ENCODE measurements at places on chromosomes 5 and 9.

DNA sequence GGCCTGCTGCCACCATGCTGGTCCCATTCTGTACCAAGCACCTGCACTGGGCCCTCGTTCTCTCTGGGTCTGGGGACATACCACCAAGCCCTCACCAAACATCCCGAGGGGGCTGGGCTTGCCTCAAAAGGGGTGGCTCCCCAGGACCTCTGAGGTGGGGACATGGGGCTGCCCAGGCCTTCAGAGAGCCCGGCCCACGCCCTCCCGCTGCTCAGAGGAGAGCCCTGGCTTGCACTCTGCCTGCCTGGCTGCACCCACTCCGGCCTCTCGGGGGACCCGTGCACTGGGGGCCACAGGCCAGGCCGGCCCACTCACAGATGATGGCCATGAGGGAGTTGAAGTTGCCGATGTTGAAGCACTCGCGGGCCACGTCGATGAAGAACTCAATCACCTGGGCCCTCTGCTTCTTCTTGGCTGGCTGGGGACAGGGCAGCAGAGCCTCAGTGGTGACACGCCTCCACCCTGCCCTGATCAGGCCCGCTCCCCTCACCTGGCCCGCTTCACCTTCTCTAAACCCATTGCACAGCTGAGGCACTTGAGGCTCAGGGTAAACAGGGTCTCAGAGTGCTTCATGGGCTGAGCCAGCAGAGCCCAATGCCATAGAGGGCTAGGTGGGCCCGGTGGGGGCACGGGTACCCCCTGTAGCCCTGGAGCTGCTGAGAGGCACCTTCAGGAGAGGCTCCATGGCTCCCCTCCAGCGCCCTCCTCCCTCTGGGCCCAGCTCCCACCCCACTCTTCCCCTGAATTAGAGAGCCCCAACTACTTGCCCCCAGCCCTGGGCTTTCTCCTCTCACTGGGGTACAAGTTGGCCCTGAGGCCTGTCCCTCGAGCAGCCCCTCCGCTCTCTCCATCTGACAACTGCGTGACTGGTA lies 47.7 kb upstream of the RNF130 start:
- no peak for DNase-seq

DNA sequence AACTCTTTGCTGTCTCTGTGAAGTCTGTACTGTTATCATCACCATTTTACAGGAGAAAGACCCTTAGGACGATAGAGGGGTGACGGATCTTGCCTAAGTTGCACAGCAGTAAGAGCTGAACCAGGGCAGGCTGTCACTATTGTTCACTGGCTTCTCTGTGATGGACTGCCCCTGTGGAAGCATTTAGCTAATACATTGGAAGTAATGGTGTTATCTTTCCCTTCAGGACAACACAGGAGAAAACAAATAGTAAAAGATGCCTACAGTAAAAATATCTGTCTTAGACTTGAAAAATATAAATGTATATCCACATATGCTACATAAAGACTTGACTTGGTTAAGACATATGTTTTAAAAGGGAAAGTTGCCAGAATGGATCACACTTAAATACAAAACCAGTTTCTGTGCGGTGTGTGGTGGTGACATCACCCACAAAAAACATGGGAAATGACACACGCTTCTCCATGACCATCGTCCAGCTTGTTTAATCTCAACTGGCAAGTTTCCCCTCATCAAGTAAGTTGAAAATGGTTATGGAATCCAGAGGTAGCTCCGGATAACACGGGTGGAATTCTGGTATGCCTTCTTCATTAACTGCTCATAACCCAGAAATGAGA lies 351.8 kb downstream of the EBF1 start:
- DNase-seq: no peak

GRCh38 chr9:131873891-131874440 lies 134.1 kb upstream of the RAPGEF1 start:
- DNase-seq: no peak

DNA sequence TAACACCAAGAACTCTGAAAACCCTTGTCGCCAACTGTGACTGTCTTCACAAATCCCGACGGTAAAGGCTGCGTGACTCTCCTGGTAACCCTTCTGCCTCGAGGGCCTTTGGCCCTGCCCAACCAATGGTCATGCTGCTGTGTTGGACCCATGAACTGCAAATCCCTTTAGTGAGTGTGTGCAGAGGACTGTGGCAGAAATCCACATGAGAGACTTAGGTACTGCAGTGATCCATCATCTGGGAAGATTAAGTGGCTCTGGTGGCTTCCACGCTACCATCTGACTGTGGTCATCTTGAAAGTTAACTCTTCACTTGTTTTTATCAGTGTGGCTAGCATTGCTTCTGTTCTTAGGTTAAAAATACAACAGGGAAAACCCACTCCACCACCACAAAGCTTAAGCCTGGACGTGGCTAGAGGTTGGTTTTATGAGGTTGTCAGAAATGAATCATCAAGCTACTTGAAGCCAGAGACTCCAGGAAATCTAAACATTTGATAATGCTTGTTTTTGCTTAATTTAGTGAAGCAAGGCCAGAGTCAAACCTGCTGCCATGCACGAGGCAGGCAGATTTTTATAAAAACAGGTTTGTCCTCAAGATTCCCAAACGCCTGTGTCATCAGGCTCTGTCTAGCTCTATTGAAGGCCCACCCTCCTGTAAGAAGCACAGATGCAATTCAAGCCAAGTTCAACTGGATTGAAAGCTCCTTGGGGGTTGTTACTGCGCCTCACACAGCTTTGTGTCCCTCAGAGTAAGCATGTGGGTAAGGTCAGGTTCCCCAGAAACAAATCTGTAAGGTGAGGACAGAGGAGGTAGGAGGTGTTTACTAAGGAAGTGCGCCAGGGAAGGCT lies 52.7 kb upstream of the ERCC6L2 start:
- no peak for DNase-seq

GRCh38 chr9:136983656-136984314 lies 992 bp downstream of the LCNL1 start:
- DNase-seq: no peak

DNA sequence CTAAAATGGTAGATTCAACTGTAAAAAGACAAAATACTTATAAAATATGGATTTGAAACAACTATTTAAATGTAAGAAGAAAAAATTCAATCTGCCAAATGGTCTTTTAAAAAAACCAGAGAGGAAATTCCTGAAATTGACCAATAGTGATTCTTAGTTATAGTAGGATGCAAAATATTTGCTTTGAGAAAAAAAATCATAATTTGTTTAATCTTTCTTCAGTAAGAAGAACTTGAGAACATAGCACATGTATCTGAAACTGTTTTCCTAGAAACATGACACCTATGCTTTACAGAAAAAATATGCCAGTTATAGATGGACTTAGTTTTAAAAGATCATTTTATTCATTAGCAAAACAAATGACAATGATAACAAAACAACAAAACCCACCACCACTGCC lies 186.9 kb upstream of the CD180 start:
- DNase-seq: no peak

GRCh38 chr5:36462295-36463021 lies 143.9 kb upstream of the SLC1A3 start:
- no peak for DNase-seq

DNA sequence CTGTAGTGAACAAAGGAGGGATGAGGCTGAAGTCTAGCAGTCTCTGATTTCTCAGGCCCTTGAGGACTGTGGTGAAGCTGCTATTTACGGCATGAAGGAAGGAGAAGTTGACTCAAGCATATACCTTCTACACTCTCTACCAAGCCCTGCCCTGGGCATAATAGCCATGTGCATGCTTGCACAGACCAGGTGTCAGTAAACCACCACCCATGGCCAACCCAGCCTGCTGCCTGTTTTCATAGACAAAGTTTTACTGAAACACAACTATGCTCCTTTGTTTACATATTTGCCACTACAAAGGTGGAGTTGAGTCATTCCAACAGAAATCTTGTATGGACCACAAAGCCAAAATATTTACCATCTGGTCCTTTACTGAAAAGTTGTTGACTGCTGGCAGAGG lies 126.9 kb downstream of the PAPPA start:
- no peak for DNase-seq

DNA sequence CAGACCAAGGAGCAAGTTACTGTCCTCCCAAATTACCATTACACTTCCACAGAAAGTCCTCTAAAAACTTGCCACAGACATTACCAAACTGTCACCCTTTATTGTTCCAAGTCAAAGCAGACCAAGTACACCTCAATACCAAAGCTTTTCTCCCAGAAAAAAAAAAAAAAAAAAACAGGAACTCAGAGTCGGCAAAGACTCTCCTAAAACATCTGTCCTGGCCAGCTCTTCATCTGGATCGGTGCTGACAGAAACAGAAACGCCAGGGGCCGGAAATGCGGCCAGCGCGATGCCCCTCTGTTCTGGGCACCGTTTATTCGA lies 718 bp downstream of the DEPDC1B start:
- no peak for DNase-seq

DNA sequence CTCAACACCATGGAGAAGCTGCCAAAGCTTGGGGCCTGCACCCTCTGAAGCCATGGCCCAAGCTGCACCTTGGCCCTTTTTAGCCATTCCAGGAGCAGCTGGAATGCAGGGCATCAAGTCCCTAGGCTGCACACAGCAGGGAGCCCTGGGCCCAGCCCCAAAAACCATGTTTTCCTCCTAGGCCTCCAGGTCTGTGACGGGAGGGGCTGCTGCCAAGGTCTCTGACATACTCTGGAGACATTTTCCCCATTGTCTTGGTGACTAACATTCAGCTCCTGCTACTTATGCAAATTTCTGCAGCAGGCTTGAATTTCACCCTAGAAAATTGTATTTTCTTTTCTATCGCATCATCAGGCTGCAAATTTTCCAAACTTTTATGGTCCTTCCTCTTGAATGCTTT lies 64.6 kb downstream of the ELOVL7 start:
- DNase-seq: no peak

GRCh38 chr5:31365776-31366175 lies 166.1 kb downstream of the DROSHA start:
- DNase-seq: no peak

DNA sequence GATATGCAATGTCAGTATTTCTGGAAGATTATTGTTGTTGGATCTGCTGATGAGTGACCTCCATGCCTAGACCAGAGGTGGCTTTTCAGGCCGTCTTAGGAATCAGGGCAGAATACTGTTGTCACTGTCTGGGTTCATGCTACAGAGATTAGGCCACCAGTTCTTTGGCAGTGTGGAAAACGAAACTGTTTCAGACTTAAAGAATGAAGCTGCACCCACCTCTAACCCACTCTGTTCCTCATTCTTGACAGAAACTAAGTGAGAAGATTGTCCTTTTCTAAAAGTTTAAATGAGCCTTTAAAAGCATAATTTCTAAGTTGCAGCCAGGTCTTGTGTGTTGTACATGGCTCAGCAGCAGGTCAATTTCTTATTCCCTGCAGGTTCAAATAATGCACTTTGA lies 444.3 kb downstream of the ENC1 start:
- DNase-seq: no peak

DNA sequence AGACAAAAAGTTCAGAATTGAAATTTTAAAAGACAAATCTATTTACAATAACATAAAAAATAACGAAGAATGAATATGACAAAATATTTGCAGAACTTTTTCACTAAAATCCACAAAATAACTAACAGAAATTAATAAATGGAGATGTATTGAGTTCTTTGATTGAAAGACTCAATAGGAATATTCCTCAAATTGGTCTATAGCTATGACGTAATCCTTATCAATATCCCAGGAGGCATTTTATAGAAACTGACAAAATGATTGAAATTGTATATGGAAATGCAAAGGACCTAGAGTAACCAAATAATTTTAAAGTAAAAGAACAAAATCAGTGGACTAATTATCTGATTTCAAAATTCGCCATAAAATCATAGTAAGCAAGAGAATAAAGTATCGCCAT lies 328.7 kb downstream of the MED10 start:
- no peak for DNase-seq

DNA sequence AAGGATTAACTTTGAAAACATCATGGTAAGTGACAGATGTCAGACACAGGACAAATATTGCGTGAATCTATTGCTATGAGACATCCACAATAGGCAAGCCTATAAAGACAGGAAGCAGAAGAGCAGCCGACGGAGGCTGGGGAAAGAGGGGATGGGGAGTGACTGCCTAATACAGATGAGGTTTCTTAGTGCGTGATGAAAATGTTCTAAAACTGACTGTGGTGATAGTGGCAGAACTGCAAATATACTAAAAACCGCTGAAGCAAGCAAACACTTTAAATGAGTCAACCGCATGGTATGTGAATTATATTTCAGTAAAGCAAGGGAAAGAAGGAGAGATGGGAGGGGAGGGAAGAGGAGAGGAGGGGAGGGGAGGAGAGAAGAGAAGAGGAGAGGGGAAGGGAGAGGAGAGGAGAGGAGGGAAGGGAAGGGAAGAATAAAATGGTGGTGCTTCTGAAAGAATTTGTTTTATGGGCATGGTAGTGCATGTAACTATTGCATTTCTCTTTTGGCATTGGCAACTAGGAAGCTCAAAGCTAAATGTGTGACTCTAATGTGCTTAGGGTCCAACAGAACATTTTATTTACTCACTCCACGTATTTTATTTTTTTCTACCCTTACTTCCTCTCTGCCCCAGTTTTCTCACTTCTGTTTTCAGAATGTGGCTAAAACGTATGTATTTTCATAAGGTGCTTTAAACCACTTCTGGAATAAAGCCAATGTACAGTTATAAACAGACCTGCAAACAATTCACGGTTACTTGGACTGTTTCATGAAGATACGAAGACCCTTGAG lies 21.3 kb downstream of the AKNA start:
- no peak for DNase-seq

DNA sequence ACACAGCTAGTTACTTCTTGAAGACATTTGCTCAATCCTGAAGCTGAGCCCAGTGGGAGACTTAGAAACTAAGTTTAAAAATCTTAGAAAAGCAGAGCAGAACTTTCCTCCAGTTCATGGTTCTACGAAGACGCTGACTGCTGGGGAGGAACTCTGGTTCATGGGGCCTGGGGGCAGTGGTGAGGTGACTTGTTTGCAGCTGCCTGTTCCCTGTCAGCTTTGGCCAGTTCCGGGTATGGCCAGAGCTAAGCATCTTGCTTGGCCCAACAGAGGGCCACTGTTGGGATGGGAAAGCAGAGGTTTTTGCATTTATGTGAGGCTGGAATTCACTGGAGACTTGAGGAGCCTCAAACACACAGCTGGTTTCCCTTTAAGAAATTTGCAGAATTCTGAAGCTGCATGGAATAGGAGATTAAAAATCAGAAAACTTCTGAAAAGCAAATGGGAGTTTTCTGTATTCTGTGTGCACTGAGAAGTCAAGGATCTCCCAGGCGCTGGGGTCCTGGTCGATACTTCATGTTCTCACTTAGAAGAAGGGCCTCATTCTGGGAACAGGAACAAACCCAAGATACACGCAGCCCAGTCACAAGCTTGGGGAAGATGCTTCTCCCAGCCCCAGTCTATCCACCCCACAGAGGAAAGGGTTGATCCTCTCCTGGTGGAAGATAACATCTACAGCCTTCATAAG lies 10.6 kb upstream of the HMHB1 start:
- no peak for DNase-seq

GRCh38 chr9:136517012-136517743 lies 28.7 kb downstream of the NOTCH1 start:
- DNase-seq: no peak

- DNase-seq: no peak
Observed at GRCh38 chr9:124248066-124248465, 9.7 kb upstream of the NEK6 start.

All from heart right ventricle (tissue), 16 donors.